ENCODE measurements at places on chromosomes 5 and 9.

GRCh38 chr5:94471521-94471920, 146.9 kb downstream of the KIAA0825 start:
- no peak for DNase-seq

- no peak for DNase-seq
Measured at GRCh38 chr9:135345775-135346433, 133.7 kb upstream of the PPP1R26 start.

- DNase-seq: no peak
Measured at GRCh38 chr9:8653855-8654254, 854.3 kb upstream of the DMAC1 start.

- DNase-seq: no peak
Measured at GRCh38 chr5:75046366-75047142, 5.8 kb downstream of the GCNT4 start.

GRCh38 chr5:16446993-16447392, 18.6 kb downstream of the ZNF622 start:
- DNase-seq: no peak

- no peak for DNase-seq
Measured at GRCh38 chr5:5665225-5666075, 243.0 kb downstream of the ICE1 start.

GRCh38 chr5:8949908-8950307, 596.0 kb downstream of the SEMA5A start:
- no peak for DNase-seq

DNA sequence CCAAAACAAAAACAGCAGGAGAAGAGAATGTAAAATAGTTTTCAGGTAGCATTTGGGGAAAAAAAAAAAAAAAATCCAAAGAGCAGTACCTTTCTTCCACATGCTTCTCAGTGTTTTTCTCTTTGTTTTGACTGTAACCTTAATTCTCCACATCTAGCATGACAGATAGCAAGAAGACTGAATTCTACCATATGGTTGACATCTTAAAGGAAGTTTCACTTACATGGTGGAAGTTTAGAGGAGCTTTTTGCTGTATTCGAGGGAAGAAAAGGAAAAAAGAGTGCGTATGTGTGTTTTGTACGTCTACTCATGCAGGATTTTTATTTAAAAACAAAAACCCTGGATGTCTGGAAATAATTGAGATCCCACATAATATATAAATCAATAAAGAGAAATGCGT, 604.8 kb downstream of the CCDC171 start:
- no peak for DNase-seq

- DNase-seq: no peak
Measured at GRCh38 chr9:120080849-120081248, 499.1 kb downstream of the CDK5RAP2 start.

- no peak for DNase-seq
Measured at GRCh38 chr9:82829818-82830217, 233.1 kb downstream of the RASEF start.

DNA sequence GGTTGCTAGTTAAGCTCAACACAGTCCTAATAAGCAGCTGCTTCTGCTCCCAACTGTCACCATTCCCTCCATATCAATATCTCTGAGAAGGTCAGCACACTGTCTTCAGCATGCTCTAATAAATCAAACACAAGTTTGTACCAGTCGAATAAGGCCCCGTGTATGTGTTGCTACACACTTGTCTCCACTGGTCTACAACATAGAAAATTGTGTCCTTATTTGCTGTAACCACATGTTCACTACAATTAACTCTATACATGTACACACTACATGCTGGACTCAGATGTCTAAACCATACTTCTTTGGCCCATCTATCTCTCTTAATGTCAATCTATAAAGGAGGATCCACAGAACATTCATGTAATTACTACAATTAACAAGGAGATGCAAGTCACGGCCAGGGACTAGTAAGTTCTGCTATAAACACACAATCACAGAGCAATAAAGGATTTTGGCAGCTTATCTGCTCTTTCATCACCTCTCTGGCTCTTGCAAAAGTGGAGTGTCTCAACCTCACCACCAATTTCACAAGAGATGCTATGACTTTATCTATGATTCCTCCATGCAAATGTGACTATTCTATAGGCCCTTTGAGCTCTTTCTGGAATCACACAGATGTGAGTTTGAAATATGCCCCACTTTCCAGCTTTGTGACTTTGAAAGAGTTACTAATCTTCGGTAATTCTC, 143.9 kb downstream of the SEMA5A start:
- no peak for DNase-seq

- no peak for DNase-seq
Measured at GRCh38 chr9:88433583-88434255, 45.5 kb downstream of the SPIN1 start.

DNA sequence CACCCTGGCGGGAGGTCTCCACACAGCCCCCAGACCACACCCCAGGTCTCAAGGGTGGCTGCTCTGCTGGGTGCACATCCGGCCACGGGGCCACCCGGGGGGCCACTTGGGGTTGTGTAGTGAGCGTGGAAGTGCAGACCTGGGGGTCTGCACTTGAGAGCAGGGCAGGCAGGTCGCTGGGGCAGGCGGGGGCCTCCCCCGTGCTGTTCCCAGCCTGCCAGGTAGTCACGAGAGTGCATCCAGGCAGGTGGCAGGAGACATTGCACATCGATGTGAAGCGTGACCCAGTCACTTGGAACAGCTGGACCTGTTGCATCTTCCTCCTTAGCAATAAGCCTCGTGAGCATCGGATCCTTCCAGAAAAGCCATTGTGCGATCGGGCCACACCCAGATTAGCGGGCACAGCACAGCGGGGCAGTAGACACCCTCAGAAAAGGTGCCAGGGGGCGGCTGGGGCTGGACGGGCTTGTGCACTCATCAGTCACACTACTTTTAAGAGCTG, 4.8 kb upstream of the ENTPD8 start:
- no peak for DNase-seq
